ENCODE measurements at places on chromosomes 4 and X. TPM values are rescaled to one million over a fixed set of nuclear protein-coding genes. Genes with fewer than 3 reads are reported as not detected.

- DNase-seq = no peak
Measured at GRCh38 chr4:140052050-140052449, 101.9 kb downstream of the MAML3 start.

- DNase-seq = no peak
Measured at GRCh38 chr4:83234902-83235644, 49.5 kb downstream of the COQ2 start.

DNA sequence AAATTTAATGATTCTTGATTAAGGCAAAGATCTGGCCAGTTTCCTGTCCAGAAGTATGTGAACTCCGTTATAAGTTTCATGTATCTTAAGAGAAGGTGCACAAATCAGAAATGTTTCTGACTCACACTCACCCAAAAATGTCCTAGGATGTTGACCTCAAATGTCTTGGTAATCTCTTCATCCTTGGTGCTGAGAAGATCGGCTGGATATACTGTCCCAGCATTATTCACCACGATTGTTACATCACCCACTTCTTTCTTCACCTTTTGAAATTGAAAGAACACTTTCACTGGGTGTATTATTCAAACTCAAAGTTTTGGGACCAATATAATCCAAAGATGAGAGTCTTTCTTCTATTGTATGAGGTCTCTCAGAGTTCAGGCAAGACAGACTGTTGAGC is 5.7 kb downstream of the HSD17B13 start:
- DNase-seq = no peak

GRCh38 chr4:666436-666810 is 7.7 kb downstream of the ATP5ME start:
- DNase-seq = no peak

DNA sequence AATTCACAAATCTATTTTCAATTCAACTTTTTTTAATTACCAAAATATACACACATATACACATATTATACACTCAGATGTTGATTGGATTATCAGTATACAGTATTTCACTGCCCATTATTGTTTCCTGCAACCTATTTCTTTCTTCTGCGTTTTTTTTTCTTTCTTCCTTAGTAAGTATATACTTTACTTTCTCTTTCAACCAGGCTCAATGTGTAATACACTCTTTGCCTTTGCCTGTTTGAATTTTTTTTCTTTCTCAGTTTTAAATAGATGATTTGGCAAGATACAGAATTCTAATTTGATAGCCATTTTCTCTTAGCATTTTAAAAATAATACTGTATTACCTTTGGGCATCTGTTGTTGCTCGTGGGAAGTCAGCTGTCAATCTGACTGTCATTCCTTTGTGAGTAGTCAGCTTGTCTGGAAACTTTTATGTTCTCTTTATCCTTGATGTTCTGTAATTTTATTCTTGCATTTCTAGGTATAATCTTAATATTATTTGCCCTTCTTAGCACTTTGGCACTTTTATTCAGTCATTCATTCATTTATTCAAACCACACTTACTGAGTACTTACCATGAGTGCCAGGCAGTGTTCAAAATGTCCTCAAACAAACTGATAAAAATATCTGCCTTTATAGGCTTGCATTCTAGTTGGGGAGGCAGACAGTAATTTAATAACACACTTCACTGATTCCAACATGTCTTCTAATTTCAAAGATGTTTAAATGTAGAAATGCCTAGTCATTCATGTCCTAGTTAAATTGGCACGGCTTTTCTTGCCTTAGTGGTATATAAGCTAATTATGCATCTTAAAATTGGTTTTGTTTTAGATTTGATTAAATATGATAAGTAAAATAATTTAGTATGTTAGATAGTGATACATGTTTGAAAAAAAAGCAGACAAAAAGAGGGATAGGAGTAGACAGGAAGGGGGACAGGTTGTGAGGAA is 3.7 kb downstream of the USP38 start:
- DNase-seq = no peak

DNA sequence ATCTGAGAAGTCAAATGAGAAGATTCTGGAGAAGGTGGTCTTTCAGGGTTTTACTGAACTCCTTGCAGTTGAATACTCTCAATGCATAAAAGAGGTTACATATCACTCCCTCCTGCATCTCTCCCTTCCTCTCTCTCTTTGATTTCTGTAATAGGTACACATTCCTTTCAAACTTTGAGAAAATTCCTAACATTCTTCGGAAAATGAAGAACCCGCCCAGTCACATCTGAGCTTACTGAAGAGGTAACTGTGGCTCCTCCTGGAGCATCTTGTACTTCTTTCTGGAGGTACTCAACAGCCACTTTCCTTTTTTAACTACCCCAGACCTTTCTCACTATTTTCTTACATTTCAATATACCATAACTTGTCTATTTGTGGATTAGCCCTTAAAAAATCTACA is 24.7 kb downstream of the NDST3 start:
- no peak for DNase-seq

DNA sequence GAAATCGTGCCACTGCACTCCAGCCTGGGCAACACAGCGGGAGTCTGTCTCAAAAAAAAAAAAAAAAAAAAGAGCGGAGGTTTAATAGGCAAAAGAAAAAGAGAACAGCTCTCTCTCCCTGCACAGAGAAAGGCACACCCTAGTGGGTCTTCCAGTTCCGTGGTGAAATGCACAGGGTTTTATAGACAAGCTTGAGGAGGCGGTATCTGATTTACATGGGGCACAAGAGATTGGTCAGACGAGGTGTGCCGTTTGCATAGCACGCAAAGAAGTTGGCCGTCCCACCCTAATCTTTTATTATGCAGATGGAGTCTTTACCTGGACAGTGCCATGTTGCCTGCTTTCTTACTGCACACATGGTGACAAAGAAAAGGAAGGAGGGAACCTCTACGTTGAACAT is 33.5 kb upstream of the REST start:
- DNase-seq = no peak

The SPACA5 gene
- not detected for total RNA-seq

The ARSH gene
- not detected for total RNA-seq

The HTRA3 gene
- total RNA-seq = 3.5 TPM

The NAP1L3 gene
- total RNA-seq = 33.2 TPM

The AREG gene
- total RNA-seq = not detected

The NLGN3 gene
- total RNA-seq = 0.87 TPM
